ENCODE measurements at places on chromosomes 12 and 14. TPM values are rescaled to one million over a fixed set of nuclear protein-coding genes. Genes with fewer than 3 reads are reported as not detected.

DNA sequence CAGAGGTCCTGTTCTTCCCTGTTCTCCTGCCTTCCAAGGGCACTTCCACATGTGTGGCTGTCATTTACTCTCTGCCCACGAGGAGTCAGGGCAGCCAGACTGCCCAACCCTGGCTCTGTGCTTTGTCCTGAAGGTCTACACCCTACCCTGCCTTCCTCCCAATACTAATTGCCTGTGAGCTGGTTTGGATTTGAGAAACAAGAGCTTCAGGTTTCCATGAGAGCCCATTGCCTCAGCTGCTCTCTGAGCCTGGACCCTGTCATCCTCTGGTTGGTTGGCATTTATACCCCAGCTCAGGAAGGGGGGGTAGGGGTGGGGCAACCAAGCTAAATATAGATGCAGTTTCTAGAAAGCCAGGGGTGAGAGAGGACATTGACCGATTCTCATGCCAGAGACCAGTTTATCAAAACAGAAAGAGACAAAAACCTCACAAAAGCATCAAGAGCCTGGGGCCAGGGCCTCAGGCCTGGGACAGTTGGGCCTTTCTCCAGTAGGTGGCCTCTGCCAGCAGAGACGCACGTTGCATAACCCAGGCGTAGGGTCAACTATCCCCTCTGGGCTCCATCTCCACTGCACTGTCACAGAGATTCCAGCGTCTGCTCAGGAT is 34.5 kb downstream of the VDR start:
- H3K27me3 ChIP-seq, result no peaks in the 10 kb centered on the region
- DNase-seq, result peak; percentile 18
- H3K4me3 ChIP-seq, result no peak overlapping the region
- H3K36me3 ChIP-seq, result no peaks in the 10 kb centered on the region
- H3K4me1 ChIP-seq, result peaks cover 7% of the 10 kb centered on the region

DNA sequence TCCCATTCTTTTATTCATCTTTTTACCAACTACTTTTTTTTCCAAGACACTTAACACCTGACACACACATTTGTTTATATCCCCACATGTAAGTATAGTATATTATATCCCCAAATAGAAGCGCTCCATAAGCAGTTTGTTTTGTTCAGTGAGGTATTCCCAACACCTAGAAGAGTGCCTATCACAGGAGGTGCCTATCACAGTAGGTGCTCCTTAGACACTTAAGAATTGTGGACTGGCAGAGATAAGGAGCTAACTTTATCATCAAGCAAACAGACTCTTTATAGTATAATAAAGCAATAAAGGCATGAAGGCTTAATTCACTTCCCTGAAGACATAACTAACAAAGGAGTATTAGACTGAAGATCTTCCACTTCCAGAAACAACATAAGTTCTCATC is 29.1 kb downstream of the OSBPL8 start:
- DNase-seq, result no peak
- no peak overlapping the region for H3K4me3 ChIP-seq
- H3K27ac ChIP-seq, result no peak overlapping the region
- H3K27me3 ChIP-seq, result no peaks in the 10 kb centered on the region
- no peaks in the 10 kb centered on the region for H3K36me3 ChIP-seq

GRCh38 chr12:69927164-69927563 is 102.1 kb downstream of the MYRFL start:
- DNase-seq, result no peak
- H3K4me1 ChIP-seq, result no peaks in the 10 kb centered on the region
- no peaks in the 10 kb centered on the region for H3K27me3 ChIP-seq
- H3K27ac ChIP-seq, result no peak overlapping the region
- H3K36me3 ChIP-seq, result no peaks in the 10 kb centered on the region
- H3K4me3 ChIP-seq, result no peak overlapping the region

- H3K36me3 ChIP-seq, result peaks cover 15% of the 10 kb centered on the region
- H3K4me3 ChIP-seq, result peak overlapping the region; percentile 94
- H3K4me1 ChIP-seq, result peaks cover 19% of the 10 kb centered on the region
- no peak overlapping the region for H3K27ac ChIP-seq
- no peak for DNase-seq
Measured at GRCh38 chr14:76810953-76811400, 1.7 kb downstream of the ANGEL1 start.

DNA sequence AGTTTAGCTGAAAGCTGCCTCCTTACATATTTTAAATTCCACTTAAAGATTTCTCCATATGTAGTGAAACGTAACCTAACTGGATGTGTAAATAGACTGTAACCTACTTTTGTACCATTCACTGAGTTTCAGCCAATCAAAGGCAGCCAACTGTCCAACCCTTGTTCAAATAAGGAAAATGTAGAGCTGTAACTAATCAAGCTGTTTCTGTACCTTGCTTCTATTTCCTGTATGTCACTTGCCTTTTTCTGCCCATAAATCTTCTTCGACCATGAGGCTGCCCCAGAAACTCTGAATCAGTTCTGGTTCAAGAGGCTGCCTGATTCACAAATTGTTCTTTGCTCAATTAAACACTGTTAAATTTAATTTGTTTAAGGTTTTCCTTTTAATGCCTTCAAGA is 6.3 kb downstream of the SLC7A8 start:
- H3K27me3 ChIP-seq, result no peaks in the 10 kb centered on the region
- no peak overlapping the region for H3K4me3 ChIP-seq
- H3K27ac ChIP-seq, result no peak overlapping the region
- no peak for DNase-seq
- H3K4me1 ChIP-seq, result peaks cover 62% of the 10 kb centered on the region

DNA sequence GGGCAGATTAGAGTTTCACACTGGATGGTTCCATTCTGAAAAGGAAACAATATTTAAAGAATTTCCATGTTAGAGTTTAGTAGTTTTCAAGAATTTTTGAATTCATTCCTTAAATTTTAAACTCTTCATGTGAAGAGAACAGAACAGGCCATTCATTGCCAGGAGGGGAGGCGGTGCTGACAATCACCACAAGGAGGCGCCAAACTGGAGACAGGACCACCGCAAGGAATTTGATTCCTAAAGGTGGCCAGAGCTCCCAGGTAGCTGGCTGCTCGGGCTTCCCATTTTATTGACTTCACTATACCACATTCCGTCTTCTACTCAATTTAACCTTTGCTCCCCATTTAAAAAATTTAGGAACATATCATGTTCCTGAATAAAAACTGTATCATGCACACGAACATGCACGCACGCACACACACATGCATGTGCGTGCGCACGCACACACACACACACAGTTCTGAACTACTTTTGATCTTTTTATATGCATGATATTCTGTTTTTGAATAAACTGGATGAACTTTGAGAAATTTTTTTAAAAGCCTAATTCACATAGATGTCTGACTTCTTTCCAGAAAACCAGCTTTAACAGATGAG is 101.2 kb downstream of the NELL2 start:
- H3K27me3 ChIP-seq, result no peaks in the 10 kb centered on the region
- no peaks in the 10 kb centered on the region for H3K4me1 ChIP-seq
- no peak overlapping the region for H3K27ac ChIP-seq
- H3K36me3 ChIP-seq, result no peaks in the 10 kb centered on the region
- DNase-seq, result no peak
- no peak overlapping the region for H3K4me3 ChIP-seq

DNA sequence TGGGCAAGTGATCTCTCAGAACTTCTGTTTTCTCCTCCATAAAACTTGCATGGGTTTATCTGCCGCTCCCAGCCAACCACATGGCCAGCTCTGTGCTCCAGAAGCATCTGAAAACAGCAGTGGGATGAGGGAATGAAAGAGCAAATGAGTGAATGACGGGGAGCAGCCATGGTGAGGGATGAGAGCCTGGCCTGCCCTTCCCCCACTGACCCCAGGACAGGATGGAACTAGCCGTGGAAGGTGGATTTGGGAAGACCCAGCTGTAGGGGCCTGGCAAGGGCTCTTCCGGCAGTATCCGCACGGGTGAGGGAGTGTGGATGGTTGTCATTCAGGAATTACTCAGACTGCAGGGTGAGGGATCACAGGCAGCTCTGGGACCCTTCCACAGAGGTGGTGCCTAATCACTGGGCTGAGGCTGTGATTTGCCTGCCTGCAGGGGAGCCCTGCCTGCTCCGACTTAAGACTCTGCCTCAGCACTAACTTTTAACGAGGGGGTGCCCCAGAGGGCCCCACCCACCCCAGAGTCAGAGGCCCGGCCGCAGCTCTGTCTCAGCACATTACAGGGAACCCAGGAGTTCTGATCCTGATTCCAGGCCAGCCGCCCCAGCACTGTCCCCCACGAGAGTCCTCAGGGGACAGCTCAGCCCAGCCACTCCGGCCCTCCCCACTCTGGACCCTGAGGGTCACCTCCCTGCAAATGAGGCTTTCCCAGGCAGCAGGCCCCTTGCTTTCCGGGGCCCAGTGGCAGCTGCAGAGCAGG is 136.8 kb upstream of the C14orf180 start:
- no peak for DNase-seq
- H3K4me3 ChIP-seq, result no peak overlapping the region
- no peaks in the 10 kb centered on the region for H3K36me3 ChIP-seq
- H3K27ac ChIP-seq, result no peak overlapping the region

The CCDC196 gene
- not detected for total RNA-seq

DNA sequence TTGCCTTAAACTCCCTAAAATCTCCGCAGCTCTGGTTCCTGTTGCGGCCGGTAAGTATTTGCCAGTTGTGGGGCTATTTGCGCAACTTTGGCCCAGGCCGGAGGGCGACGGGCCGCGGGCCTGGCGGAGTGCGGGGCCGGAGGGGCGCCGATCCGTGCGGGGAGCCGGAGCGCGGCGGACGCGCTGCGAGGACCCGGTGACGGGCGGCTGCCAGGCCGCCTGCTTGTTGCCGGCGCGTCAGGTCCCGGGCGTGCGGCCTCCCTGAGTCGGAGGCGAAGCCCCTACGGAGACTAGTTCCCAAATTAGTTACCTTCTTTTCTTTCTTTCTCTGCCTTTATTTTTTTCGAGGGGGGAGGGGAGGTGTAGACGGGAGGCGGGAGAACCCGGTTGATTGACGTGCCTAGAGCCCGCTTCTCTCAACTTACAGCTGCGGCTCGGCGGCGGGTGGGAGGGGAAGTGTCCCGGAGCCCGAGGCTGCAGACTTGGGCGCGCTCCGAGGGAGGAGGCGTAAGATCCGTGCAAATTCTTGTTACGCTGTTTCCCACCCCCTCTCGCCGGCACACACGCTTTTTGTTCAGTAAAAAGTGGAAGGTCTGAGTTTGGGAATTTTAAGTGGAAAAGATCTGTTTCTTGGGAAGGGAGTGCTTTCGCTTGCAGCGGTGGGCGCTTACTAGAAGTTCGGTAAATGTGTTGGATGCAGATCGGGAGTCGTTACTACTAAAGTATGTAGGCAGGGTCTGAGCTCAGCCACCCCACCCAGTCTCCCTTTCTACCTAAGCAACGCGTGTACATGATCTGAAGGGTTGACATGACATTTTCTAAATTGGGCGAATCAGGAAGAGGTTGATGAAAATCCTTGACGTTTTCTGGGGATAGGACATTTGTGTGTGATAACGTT is 576 bp downstream of the ZBTB1 start:
- peak overlapping the region; percentile 98 for H3K4me3 ChIP-seq
- H3K27ac ChIP-seq, result peak overlapping the region; percentile 100
- DNase-seq, result peak; percentile 69
- no peaks in the 10 kb centered on the region for H3K36me3 ChIP-seq
- H3K27me3 ChIP-seq, result no peaks in the 10 kb centered on the region

The NGB gene
- total RNA-seq, result not detected

- H3K27ac ChIP-seq, result peak overlapping the region; percentile 59
- H3K36me3 ChIP-seq, result no peaks in the 10 kb centered on the region
- no peak for DNase-seq
- no peaks in the 10 kb centered on the region for H3K27me3 ChIP-seq
Measured at GRCh38 chr12:15201056-15201455, 20.2 kb downstream of the RERG start.

- H3K4me3 ChIP-seq, result no peak overlapping the region
- H3K27ac ChIP-seq, result peak overlapping the region; percentile 70
- no peak for DNase-seq
- H3K27me3 ChIP-seq, result no peaks in the 10 kb centered on the region
- H3K36me3 ChIP-seq, result no peaks in the 10 kb centered on the region
Measured at GRCh38 chr12:98419795-98420404, 95.5 kb upstream of the TMPO start.

The PELI2 gene
- total RNA-seq, result 22.2 TPM

- H3K4me3 ChIP-seq, result no peak overlapping the region
- no peak overlapping the region for H3K27ac ChIP-seq
- no peaks in the 10 kb centered on the region for H3K36me3 ChIP-seq
Measured at GRCh38 chr12:5590316-5590715, 158.4 kb downstream of the NTF3 start.

The FRMD6 gene
- total RNA-seq, result 72.3 TPM

The IFI27L2 gene
- total RNA-seq, result 150 TPM

DNA sequence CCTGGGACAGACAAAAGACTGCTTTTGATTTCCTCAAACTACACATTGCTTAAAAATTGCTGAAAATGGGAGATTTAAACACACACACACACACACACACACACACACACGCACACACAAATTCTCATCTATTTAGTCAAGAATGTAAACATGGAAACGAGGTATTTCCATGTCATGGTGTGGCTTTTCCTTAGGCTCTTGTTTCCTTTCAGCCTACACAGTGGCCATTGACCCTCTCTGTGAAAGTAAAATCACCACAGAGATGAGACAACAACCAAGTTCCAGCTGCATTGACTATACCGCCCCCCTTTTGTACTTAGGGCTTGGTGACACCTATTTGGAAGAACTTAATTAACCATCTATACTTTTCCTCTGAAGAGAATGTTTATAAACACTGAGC is 41.9 kb downstream of the TTC8 start:
- no peak overlapping the region for H3K4me3 ChIP-seq
- H3K4me1 ChIP-seq, result no peaks in the 10 kb centered on the region
- peaks cover 10% of the 10 kb centered on the region for H3K36me3 ChIP-seq
- H3K27me3 ChIP-seq, result no peaks in the 10 kb centered on the region
- no peak overlapping the region for H3K27ac ChIP-seq

The KDM2B gene
- 22.5 TPM for total RNA-seq

DNA sequence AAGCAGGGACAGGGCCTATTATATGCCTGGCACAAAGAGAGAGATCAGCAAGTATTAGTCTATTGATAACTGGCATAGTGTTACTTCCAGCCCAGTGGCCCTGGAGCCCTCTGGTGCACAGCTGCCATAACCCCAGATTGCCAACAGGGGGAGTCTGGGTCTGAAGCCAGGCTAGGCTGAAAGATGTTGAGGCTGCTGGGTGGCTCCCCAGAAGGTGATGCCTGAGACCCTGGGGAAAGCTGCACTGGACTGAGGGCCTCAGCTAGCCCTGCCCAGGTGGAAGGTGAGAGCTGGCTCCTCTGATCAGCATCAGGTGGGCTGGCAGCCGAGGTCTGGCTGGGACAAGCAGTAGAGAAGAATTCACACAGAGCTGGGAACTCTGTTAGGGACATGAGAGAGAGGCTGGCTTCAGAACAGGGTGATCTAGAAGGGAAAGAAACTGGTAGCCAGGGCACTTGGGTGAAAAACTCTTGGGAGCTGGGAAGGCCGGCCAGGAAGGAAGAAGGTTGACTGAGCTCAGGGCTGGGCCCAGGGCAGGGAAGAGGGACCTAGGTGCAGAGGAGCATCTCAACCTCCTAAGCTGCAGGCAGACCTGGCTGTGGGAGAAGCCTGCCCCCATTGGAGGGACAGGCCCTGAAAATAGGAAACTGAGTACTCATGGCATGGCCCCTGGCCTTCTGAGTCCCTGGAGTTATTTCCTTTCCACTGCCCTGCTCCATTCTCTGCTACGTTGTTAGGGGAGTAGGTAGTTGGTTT is 3.9 kb downstream of the GZMH start:
- H3K4me1 ChIP-seq, result no peaks in the 10 kb centered on the region
- no peaks in the 10 kb centered on the region for H3K36me3 ChIP-seq
- no peak overlapping the region for H3K4me3 ChIP-seq

- no peak for DNase-seq
- no peaks in the 10 kb centered on the region for H3K27me3 ChIP-seq
- H3K4me3 ChIP-seq, result no peak overlapping the region
- peaks cover 20% of the 10 kb centered on the region for H3K36me3 ChIP-seq
Measured at GRCh38 chr14:34796902-34797301, 78.3 kb downstream of the BAZ1A start.

The ACRBP gene
- total RNA-seq, result 5.1 TPM
